Skeletal muscle cell (primary cell): ENCODE measurements at places on chromosomes 7 and 10.

GRCh38 chr10:61733358-61733940 is 70.7 kb downstream of the CABCOCO1 start:
- peak; percentile 8 for DNase-seq

GRCh38 chr10:20157314-20157713 is 341.1 kb downstream of the PLXDC2 start:
- DNase-seq = no peak

DNA sequence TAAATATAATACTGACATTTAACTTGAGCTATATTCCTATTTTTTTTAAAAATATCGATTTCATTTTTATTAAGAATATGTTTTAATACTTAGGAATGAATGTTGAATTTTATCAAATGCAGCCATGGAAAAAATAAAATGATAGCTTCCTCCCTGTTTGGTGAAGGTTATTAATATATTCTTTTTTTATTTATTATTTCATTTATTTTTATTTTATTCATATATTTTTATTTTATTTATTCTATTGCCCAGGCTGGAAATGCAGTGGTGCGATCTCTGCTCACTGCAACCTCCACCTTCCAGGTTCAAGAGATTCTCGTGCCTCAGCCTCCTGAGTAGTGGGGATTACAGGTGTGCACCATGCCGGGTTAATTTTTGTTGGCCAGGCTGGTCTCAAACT is 160.2 kb downstream of the PKD1L1 start:
- DNase-seq = no peak

DNA sequence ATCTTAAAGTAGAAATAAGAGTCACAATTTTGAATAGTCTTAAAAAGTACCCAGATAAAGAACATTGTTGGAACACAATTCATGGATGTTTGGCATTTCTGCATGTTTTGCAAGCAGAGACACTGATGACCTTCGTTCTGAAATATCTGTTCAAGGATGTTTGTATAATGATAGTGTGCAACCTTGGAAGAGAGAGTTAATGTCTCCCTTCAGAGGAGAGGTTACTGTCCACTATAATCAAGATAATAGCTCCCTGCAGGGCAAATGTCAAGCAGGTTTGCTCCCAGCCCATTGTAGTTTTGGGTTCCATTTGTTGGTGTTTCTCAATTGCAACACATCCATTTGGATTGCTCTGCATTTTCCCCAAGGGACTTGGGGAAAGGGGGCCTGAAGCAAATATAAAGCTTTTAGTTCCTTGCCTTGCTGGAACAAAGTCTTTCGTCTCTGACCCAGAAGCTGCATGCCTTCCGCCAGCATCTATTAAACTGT is 45.2 kb downstream of the COL1A2 start:
- no peak for DNase-seq

DNA sequence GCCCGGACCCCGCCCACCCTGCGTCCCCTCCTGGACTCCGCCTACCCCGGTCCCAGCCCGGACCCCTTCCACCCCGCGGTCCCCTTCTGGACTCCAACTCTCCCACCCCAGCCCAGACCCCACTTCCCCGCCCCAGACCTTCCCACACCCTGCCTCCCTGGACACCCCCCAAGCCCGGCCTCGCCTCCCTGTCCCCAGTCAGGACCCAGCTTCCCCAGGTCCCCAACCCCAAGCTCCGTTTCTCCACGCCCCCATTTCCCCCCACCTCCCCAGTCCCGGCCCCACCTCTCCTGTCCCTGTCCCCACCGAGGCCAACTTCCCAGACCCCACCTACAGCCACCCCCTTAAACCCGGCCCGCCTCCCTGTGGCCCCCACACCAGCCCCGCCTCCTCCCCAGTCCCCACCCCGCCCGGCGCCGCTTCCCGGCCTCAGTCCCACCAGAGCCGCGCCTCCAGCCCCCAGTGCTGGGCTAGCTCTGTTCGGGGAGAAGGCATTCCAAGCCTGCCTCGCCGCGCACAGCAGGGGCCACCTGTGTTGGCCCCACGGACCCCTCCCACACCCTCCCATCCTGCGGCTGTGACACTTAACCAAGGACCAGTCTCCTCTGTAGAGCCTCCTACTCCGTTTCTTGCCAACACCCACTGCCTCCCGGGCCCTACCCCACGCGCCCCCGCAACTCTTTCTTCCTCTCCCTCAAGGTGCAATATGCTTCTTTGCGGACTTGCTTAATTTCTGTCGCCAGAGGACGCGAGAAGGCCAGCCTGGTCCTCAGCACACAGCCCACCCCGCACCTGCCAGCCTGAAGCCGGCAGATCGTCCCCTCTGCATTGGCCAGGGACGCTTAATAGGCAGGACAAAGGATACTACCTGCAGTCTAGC is 736 bp upstream of the ITIH5 start:
- no peak for DNase-seq

DNA sequence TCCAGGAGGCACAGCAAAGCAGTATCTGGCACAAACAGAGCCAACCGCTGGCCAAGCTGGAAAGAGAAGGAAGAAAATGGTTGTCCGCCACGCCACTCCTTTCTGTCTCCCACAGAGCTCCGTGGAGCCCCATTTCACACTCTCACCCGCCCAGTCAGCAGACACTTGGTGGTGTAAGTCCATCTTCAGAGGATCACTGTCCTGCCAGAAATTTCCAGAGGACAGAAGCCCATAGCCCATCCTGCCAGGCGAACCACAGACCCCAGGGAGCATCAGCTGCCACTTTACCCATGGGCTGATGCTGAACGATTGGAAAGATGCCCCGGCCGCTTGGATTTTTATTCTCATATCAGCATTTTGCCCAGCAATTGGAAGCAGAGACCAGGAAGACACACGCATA is 144.7 kb upstream of the LYZL2 start:
- no peak for DNase-seq

DNA sequence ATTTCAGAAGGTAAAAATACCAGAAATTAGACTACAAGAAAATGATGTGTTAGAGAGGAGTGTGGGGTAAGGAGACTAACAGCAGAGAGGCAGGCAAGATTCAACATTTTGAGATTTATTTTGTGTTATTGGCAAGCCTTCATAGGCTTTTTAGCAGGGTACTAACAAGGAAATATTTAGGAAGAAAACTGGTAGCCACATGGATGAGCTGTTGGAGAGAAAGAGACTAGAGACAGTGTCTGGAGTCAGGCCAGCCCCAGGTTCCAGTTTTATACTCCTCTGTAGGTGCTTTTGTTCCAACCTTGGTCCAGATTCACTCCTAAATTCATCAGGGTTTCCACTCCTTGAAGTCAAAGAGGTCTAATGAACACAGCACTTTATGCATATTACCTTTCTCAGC is 41.1 kb downstream of the GPRIN2 start:
- DNase-seq = no peak

- peak; percentile 4 for DNase-seq
These were observed 87.5 kb upstream of the GJD4 start for GRCh38 chr10:35517431-35518181.

DNA sequence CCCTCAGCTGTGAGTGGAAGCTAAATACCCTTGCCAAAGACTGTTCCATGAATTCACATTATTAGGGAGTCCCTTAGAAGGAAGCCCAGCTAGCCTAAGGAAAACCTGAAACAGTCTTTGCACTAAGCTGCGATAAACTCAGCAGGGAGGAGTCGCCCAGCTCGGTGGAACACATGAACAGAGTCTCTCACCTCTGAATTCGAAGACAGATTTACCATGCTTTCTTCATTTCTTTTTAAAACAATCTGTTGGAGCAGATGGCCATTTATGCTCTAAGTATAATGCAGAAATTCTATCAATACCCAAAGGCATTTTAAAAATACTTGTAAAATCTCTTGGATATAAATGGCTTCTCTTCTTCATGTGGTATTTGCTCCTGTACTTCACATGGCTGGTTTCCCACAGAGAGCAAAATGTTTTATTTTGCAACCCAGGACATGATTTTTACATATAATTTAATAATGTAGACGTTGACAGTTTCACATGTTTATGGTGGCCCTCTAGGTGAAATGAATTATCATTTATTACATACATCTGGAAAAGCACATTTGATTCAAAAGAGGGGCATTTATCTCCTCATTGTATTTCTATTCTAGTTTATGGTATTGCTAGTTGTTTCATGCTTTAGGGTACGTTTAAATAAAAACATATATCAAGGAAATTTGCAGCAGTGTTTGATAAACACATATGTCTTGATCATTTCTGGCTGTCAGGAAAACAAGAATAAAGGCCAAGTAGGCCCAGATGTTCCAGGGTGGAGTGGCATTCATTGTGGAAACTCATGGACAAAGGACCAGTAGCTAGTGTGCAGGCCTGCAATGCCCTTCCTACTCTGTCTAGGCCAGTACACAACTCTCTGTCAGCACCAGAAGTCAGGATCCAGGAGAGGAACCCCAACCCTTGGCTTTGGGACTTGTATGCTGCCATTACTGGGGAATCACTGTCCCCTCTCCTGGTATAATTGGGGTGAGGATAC is 52.2 kb downstream of the LRGUK start:
- DNase-seq = no peak

DNA sequence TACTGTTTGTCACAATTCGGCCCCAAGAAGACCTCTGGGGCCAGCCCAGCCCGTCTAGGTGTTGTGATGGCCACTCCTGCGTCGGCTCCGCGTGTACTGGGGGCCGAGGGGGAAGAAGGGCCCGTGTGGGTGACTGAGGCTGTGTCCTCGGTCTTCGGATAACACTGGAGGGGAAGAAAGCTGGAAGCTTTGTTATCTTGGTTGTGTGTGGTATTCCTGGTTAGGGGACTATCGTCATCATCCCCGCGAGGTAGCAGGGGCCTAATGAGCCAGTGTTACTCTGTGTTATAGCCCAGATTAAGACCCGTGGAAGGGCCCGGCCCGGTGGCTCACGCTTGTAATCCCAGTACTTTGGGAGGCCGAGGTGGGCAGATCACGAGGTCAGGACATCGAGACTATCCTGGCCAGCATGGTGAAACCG is 854 bp downstream of the MTG1 start:
- DNase-seq = no peak

- no peak for DNase-seq
These were observed 1.0 kb downstream of the ASB10 start for GRCh38 chr7:151185762-151186639.

DNA sequence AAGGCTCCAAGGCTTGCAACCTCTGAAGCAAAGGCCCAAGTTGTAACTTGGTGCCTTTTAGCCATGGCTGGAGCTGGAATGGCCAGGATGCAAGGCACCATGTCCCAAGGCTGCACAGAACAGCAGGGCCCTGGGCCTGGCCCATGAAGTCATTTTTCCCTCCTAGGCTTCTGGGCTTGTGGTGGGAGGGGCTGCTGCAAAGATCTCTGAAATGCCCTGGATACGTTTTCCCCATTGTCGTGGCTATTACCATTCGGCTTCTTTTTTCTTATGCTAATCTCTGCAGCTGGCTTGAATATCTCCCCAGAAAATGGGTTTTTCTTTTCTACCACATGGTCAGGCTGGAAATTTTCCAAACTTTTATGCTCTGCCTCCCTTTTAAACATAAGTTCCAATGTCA is 234.2 kb downstream of the CDK14 start:
- DNase-seq = no peak

DNA sequence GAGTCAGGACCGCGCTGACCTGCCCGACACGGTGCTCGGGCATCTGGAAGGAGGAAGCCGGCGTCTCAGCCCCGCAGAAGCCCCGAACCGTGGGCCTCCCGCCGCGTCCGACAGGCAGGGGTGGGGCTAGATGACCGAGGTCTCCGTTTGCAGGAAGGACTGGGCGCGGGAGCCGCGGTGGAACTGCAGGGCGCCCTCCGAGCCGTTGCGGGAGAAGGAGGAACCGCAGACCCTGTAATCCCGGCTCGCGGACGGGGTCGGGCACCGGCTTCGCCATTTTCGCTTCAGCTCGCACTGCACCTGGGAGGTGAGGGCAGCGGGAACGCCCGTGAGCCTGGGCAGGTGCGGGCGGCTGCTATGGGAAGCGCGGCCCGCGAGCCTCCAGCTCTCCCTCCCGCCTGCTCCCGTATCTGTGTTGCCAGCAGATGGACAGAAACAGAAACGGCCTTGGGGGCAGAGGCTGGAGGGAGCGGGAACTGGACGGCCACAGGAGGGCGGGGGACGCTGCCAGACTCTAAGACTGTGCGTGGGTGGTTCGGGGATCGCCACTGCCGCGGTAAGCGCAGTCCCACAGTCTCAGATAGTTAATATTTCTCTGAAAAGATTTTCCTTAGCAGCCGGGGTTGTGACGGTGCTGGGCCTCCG is 114.1 kb downstream of the VIPR2 start:
- DNase-seq = no peak

DNA sequence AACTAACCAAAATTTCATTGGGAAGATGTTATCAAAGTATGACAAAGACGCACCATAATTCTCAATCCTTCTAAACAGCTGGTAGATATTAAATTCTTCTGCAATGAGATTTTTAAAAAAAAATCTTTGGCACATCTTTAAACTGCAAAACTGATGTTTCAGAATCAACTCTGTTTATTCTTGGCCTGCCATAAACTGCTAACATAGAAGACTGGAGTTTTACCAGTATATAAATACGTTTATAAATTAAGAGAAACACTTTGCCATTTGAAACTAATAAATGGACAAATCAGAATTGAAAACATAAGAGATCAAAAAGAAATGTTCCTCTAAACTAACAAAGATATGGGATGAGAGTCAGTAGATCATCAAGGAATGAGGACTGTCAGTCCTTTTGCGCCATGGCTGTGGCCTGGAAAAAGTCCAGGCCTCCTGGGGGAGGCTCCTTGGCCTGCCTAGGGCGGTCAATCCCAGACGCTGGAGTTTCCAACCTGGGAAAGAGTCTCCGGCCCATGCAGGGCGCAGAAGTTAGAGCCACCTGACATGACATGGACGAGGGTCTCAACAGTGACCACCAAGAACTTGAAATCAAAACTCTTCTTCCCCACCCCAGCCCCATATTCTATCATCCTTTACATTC is 34.2 kb upstream of the NEBL start:
- DNase-seq = no peak

GRCh38 chr7:70487886-70488285 is 644.1 kb upstream of the GALNT17 start:
- DNase-seq = no peak

DNA sequence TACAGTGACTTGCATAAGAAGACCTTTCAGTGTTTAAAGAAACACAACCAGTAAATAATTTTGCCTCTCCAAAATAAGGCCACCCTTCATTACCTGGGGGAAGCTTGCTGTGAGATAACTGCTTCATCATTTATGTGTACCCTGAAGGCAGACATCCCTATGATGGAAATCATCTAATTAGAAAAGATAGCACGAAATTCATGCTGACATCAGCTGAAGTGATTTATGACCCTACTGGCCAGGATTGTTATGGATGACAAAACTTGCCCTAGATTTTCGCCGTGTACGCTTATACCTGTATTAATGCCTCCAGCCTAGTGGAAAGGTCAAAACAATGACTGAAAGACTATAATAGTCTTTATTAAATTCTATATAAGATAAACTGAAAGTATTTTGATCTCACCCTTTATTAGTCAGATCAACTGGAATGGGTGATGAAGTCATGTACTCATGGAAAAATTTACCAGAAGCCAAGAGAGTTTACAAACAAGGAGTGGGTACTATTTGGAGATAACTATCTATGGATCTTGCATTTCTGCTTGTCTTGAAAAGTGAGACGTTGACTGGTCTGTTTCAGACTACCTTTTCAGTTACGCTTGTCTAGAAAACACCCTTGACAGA is 114.2 kb downstream of the PPP1R3A start:
- DNase-seq = no peak

- DNase-seq = no peak
These were observed 142.6 kb upstream of the ASAH2 start for GRCh38 chr10:50393784-50394467.

- no peak for DNase-seq
These were observed 33.2 kb upstream of the ZNF716 start for GRCh38 chr7:57416601-57417358.
